ENCODE measurements at places on chromosomes 13 and 19.

DNA sequence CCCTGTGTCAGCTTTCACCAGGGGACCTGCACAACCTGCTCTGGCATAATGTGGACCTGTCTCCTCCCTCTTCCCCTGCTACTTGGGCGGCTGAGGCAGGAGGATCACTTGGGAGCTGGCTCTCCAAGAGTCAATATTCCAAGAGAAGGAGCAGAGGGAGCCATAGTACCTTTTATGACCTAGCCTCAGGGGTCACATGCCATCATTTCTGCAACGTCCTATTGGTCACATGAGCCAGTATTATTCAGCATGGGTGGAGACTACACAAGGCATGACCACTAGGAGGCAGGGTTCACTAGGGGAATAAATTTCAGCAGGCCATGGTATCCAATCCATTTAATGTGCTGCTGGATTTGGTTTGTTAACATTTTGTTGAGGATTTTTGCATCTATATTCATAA lies 12.0 kb upstream of the SHFL start:
- no peak for DNase-seq

DNA sequence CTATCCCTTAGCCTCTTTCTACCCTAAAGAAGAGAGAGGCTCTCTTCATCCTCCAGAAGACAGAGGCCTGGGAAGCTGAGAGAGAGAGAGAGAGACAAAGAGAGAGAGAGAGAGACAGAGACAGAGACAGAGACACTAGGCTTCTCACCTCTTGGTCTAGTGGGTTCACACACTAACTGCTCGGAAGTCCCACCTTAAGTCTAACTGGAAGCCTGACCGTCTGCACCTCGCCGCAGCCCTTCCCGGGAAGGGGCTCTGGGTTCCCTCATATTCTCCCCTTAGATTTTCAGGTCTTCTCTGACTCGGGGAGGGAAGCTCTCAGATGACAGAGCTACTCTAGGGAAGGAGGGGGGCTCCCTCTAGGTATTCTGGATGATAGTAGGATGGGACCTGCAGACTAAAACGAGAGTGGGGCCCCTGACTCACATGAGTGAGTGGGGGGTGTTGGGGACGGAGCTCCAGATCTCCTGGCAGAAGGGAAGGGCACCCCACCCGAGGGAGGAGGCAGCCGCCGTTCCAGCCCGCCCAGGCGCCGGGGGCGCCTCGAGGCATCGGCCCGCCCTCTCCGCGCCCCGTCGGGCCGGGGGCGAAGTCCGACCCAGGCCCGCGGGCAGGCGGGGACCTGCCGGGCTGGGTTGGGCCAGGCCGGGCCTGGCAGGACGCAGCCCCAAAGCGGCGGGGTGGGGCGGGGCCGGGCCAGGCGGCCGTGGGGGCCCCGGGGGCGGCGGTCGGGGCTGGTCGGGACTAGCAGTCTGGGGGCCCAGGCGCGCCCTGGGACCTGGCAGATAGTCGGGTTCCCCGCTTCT lies 2.0 kb upstream of the JUNB start:
- no peak for DNase-seq

DNA sequence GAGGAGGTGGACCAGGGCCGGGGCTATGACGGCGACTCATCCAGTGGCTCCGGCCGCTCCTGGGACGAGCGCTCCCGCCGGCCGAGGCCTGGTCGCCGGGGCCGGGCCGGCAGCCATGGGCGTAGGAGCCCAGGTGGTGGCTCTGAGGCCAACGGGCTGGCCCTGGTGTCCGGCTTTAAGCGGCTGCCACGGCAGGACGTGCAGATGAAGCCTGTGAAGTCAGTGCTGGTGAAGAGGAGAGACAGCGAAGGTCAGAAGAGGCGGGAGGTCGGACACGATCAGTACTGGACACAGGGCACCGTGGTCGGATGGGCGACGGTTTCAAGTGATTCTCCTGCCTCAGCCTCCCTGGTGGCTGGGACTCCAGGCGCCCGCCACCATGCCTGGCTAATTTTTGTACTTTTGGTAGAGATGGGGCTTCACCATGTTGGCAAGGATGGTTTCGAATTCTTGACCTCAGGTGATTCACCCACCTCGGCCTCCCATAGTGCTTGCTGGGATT lies 22.3 kb downstream of the TJP3 start:
- DNase-seq: no peak

- DNase-seq: no peak
Measured at GRCh38 chr13:112771139-112771876, 81.5 kb downstream of the ATP11A start.

DNA sequence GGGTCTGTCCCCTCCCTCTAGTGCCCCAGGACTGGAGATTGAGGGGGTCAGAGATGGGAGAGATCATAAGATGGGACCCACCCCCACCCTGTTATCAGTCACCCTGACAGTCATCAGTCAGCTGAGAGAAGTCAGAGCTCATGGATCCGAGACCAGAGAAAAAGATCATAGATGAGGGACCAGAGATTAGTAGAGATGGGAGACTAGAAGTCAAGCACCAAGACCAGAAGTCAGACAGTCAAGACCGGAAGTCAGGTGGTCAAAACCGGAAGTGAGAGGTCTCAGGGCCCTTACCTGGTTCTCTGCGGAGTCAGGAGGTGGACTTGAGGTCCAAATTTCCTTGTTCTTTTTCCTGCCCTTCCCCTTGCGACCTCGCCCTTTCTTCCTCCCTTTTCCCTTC lies 7.0 kb downstream of the COL5A3 start:
- DNase-seq: no peak

- DNase-seq: no peak
Measured at GRCh38 chr13:40564342-40565001, 102.0 kb downstream of the FOXO1 start.
